Activated CD8-positive, alpha-beta memory T cell treated with anti-CD3 and anti-CD28 coated beads for 4 hours (primary cell): ENCODE measurements at places on chromosomes 1 and 21.

GRCh38 chr1:186760446-186760845 is 68.3 kb upstream of the PLA2G4A start:
- DNase-seq, result no peak

DNA sequence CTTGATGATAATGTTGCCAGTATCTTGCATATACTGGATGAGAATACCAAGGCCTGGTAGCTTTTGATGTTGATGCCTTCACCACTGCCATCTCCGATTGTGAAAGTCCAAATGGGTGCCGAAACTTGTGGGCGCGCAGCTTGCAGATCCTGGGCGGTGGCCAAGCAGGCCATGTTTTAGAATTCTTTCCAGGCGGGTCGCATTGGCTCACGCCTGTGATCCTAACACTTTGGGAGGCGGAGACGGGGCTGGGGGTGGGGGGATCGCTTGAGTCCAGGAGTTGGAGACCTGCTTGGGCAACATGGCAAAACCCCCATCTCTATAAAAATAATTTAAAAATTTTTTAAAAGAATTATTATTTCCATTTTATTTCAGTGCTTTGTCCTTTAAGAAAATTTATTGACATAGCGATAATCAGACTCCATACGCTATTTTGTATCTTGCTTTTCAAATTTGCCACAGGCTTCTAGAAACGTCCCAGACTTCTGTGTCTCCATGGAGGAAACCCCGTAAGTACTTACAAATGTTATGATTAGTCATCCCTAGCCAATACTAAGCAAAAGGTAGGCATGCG is 592 bp upstream of the ZNF326 start:
- DNase-seq, result no peak

- DNase-seq, result no peak
Observed at GRCh38 chr1:190168893-190169280, 308.8 kb downstream of the BRINP3 start.

GRCh38 chr1:26003262-26003661 is 5.4 kb upstream of the PAFAH2 start:
- no peak for DNase-seq

GRCh38 chr1:115466433-115466832 is 128.4 kb upstream of the NGF start:
- DNase-seq, result no peak
